ENCODE measurements at places on chromosomes 16 and 17.
A peak's percentile ranks its signal among the peaks of the same experiment; 100 is the strongest.

GRCh38 chr16:30977502-30977901, 7.5 kb upstream of the HSD3B7 start:
- DNase-seq, result no peak

DNA sequence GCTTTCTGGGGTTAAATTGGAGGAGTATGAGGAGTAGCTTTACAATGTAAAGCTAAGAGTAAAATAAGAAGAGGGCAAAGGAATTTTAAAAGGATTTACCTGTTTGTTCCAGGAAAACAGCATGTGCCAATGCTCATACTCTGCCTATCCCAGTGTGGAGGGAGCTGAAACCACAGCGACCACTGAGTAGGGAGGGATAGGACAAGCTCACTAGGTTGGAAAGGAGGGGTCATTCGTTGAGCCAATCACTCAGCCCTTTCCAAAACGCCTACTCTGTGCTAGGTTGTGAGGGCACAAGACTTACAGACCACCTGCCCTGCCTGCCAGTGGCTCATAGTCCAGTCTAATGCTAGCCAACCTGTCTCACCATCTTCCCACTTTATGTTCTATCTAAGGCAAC, 1.1 kb upstream of the DNAJC7 start:
- no peak for DNase-seq

GRCh38 chr17:13153036-13153435, 135.2 kb upstream of the ELAC2 start:
- no peak for DNase-seq

DNA sequence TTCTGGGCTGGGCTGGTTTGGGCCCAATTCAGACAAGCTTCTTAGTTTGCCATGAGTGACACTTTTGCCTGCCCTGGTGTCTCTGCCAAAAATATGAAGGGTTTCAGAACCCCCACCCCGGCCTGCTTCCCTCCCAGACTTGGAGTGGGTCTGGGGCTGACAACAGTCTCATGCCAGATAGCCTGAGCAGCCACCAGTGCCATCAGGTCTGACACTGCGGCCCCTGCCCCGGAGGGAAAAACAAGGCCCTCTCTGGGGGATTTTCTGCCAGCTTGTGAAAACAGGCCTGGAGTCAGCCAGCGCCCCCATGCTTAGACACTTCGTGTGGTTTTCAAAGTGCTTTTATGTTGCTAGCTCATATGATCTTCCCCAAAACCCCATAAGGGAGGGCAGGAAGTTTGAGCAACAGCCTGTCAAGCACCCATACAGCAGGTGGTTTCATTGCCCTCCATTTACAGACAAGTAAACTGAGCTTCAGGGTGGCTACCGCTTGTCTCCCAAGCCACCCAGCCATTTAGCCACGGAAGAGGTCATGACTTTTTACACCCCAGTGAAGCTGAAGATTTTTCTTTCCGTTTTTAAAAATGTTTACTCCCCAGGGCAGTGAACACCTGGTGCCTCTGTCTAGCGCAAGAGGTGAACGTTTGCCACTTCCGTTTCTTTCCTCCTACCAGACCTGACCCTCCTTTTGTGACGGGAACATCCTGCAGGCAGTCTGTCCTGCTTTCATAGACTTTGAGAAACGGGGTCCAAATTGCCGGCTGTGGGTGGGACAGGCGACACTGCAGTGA, 300.6 kb downstream of the SEC14L1 start:
- peak; percentile 91 for DNase-seq

DNA sequence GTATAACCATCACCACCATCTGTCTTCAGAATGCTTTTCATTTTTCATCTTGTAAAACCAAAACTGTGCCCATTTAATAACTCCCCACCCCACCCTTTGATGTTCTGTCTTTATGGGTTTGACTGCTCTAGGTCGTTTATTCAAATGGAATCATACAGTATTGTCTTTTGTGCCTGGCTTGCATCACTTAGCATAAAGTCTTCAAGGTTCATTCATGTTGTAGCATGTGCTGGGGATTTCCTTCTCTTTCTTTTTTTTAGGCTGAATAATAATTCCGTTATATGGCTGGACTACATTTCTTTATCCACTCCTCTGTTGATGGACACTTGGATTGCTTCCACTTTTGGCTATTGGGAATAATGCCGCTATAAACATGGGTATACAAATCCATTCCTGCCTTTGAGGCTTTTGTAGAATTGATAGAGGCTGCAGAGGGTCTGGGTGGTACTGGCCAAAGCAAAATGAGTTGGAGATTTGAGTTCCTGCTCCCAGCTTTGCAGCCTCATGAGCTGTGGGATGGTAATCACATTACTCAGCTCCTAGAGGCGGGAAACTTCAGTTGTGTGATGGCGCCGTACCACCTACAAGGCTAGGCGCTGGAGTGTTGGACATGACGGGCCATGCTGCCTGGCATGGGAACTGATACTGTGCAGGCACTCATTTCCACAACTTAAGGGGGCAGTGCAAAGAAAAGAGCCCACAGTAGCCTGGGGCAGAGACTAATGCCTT, 64.8 kb downstream of the CLEC16A start:
- no peak for DNase-seq

DNA sequence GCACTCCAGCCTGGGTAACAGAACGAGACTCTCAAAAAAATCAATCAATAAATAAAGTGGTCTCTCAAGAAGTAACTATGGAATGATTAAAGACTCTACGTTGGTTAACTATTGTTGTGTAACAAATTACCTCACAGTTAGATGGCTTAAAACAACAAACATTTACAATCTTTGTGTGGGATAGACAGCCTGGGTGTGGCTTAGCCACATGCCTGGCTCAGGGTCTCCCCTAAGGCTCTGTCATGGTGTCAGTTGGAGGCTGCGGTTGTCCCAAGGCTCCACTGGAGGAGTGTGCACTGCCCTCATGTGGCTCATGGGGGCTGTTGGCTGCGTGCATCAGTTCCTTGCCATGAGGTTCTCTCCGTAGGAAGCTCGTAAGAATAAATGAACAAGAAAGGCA, 294.5 kb downstream of the SNX29 start:
- DNase-seq, result no peak

- DNase-seq, result no peak
Measured at GRCh38 chr17:9880582-9880999, 24.5 kb downstream of the RCVRN start.

GRCh38 chr16:2008631-2009163, 924 bp downstream of the ZNF598 start:
- DNase-seq, result no peak

DNA sequence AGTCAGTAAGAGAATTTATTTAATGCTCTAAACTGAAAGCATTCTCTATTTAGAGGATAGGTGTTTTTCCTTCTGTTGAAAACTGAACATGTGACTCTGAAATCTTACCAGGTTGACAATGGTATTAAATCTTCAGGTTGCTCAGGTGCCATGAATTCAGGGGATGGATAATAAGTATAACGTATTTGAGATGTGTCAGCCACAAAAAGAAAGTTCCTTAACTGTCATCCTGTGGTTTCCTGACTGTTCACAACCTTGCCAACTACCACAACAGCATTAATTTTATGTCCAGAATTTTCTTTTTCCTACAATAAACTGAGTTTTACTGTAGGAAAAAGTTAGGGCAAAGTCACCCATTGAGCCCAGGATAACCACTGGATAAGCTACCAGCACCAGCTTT, 243.3 kb upstream of the PSMD7 start:
- DNase-seq, result no peak

- no peak for DNase-seq
Measured at GRCh38 chr16:11097094-11097786, 152.9 kb downstream of the CLEC16A start.

DNA sequence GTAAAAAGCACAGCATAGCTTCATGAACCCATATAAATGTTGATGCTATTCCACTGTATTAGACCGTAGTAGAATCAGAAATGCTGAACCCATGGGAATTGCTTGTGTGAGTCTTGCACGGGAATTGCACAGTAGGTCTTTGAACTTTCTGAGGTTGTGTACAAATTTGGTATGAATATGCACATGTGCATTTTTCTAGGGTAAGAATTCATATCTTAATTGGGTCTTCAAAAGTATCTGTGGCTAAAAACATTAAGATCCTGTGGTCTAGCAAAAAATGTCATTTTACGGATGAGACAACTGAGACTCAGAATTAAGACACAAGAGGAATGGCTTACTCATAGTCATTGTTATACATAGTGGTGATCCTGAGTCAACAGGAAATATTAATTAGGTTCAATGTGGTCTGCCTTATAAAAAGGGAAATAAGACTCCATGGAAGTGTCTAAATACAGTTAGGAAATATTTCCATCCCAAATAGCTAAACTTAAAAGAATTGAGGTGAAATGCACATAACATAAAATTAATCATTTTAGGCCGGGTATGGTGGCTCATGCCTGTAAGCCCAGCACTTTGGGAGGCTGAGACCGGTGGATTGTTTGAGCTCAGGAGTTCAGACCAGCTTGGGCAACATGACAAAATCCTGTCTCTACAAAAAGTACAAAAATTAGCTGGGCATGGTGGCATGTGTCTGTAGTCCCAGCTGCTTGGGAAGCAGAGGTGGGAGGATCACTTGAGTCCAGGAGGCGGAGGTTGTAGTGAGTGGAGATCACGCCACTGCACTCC, 22.8 kb downstream of the TAOK1 start:
- no peak for DNase-seq

DNA sequence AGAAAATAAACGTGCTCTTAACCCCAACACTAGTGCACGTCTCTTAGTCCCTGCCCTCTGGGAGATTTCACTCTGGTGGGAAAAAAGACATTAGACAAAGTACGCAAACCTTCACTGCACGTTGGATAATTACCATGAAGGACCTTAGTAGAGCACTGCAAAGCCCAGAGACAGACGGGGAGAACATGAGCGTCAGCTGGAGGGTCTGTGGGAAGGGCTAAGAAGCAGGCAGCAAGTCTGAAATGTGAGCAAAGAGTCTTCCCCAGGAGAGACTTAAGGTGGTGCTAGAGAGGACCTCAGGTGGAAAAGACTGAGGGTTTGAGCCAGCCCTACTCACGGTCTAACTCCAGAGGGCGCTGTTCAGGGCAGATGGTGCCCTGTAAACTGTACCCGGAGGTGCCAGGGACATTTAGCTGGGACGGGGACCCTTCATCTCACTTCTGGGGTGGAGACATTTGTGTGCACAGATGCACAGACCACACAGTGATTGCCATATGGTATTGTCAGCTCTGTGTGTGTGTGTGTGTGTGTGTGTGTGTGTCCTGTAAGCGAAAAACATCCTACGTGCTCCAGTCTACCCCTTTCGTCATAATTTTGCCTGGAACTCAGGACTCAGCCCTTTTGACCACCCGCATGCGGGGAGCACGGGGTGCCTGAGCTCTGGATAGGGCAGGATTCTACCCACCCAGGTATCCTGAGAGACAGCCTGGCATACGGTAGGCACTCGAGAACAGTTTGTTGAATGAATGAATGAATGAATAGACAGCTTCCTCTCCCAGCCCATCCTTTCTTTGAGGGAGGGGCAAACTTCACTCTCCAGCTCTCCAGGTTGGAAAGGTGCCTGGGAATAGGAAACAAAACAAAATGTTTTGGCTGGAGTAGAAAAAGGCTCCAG, 10.1 kb upstream of the STAC2 start:
- peak; percentile 59 for DNase-seq

DNA sequence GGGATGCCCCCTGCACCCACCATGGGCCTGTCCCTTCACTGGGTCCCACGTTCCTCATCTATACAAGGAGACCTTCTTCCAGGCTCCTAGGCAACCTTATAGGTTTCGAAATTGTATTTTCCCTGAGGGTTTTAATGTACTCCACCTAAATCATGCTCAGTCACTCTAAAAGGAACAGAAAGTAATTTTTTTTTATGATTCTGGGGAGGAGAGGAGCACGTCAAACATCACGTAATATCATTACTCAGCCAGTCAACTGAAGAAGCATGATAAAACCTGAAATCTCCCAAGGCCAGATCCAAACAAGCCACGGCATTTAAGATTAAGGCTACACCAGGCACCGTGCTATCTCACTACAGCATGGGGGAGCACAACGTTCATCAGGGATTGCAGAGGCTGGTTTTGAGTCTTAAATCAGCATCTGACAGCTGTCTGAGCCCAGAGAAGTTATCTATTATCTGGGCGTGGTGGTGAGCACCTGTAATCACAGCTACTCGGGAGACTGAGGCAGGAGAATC, 3.9 kb upstream of the TMEM114 start:
- no peak for DNase-seq

DNA sequence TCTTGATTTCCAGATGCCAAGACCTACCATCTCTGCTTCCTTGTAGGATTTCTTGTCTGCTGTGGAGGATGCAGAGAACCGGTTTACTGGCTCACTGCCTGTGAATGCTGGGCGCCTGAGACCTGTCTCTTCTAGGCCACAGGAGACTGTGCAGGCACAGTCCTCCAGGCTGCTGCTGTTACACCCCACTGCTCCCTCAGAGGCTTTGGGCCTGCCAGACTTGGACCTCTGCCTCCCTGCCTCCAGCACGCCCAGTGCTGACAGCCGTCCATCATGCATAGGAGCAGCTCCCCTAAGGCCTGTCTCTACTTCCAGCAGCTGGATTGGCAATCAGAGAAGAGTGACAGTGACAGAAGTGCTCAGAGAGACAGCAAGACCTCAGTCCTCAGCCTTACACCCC, 6.1 kb downstream of the HROB start:
- no peak for DNase-seq

DNA sequence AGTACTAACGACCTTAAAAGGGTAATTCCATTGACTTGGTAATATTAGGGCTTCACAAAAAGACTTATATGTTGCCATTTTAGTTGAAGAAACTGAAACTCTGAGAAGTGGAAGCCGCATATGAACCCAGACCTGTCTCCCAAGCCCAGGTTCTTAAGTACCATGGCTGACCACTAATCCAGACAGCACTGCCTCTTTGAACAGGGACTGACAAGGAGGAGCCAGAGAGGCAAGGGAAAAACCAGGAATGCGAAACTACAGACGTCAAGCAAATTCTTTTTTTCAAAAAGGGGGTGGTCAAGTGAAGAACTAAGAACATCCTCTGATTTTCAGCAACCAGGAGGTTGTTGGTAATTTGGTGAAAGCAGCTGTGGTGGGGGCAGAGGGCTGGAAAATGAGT, 15.2 kb downstream of the CYB5D1 start:
- DNase-seq, result no peak

GRCh38 chr17:146983-147761, 9.8 kb downstream of the SCGB1C2 start:
- no peak for DNase-seq

- no peak for DNase-seq
Measured at GRCh38 chr16:23968176-23968575, 132.4 kb downstream of the PRKCB start.

GRCh38 chr16:65119901-65120401, 1.9 kb downstream of the CDH11 start:
- no peak for DNase-seq
